ENCODE measurements at places on chromosomes 7 and 10.

DNA sequence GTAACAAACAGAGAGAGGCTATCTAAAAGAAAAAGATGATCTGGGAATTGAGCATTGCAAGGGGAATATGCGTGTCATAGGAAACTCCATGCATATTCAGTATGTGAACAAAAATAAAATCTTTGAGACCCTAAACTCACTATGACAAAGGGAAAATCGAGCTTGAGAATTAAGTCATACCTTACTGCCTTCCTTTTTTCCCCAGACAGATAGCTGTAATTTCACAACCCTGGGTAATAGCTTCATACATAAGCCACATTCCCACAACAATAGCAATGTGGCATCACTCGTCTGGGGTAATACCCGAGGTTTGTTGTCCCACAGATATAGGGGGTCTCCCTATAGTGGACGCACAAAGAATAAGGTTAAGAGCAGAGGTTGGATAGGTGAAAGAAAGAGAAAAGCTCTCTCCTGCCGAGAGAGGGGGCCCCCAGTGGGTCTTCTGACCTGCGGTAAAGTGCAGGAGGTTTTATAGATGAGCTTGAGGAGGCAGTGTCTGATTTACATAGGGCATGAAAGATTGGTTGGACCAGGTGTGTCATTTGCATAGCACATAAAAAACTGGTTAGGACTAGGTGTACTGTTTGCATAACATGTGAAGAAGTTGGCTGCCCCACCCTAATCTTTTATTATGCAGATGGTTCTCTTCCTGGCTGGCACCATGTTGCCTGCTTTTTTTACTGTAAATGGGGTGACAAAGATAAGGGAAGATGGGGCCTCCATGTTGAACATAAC, 11.6 kb downstream of the CYP3A43 start:
- no peak for DNase-seq

DNA sequence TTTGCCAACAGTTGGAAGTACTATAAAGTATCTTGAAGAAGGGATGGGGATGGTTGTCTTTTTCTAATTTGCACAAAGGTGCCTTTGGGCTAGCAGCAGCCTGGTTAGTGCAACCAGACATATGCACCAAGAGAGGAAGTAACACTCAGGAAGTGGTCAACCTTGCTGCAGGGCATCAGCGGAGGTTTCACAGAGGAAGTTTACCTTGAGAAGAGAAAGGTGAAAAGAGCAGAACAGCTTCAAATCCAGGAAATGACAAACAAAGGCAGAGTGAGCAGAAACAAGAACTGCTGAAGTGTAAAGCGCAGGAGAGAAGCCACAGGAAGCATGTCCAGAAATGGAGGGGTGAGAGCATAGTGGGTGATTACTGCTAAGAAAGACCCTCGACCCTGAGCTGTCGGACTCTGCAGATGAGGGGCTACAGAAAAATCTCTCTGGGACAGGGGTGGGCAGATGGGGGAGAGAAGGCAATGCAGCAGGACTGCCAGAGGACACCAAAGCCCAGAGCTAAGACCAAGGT, 66.9 kb downstream of the STK17A start:
- DNase-seq, result no peak

- no peak for DNase-seq
These were observed 80.5 kb upstream of the RNF32 start for GRCh38 chr7:156560075-156560474.

DNA sequence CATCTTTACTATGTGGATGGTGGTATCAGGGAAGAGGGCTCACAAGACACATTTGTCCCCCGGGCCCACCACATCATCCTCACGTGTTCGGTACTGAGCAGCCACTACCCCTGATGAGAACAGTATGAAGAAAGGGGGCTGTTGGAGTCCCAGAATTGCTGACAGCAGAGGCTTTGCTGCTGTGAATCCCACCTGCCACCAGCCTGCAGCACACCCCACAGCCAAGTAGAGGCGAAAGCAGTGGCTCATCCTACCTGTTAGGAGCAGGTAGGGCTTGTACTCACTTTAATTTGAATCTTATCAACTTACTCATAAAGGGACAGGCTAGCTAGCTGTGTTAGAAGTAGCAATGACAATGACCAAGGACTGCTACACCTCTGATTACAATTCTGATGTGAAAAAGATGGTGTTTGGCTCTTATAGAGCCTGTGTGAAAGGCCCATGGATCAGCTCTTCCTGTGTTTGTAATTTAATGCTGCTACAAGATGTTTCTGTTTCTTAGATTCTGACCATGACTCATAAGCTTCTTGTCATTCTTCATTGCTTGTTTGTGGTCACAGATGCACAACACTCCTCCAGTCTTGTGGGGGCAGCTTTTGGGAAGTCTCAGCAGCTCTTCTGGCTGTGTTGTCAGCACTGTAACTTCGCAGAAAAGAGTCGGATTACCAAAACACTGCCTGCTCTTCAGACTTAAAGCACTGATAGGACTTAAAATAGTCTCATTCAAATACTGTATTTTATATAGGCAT, 9.1 kb upstream of the CSGALNACT2 start:
- peak; percentile 96 for DNase-seq

- no peak for DNase-seq
These were observed 108.4 kb upstream of the SEMA3A start for GRCh38 chr7:84302949-84303348.

- DNase-seq, result no peak
These were observed 42.6 kb downstream of the MAP3K8 start for GRCh38 chr10:30476511-30477155.

DNA sequence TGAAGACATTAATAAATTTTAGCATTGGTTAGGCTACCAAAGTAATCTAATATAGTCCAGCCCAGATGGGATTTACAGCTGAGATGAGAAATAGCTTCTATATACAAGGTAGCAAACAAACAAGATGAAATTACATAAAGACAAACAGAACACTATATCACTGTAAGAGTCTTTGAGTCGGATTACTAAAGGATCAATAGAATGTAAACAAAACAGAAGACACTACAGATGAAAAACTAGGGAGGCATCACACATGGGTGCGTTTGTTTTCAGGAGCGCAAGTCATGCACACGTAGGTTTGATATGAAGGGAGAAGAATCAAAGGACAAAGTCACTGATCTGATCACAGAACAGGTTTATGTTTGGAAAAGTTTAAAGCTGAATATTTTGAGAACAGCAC, 26.5 kb downstream of the MPP7 start:
- no peak for DNase-seq

GRCh38 chr10:62084451-62084850, 183.0 kb downstream of the ARID5B start:
- no peak for DNase-seq

DNA sequence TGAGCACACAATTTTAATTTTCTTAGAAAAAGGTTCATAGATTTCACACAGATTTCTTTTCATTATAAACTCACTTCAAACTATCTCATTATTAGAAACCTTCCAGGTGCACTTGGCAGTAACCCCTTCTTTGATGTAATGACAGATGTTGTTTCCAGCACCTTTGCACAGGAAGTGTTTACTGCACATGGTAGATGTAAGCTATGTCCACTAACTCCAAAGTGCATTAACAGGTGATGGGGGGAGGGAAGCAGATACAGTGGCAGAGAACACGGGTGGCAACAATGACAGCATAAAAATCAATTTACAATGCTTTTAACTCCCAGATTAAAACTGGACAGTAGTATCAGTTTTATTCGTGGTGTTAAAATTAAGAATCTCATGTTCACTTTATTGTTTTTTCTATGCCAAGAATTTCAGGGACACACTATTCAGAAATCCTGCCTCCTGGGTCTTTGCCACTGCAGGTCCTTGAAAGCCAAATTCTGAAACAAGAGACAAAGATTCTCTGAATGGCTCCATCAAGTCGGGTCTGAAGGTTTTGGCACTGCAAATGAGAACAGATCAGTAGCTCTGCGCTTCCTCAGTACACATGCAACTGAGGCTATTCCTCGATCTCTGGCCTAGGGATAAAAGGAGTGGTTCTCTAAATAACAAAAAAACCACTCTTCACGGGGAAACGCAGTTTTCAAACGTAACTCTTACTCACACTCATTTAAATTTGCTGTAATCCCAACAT, 187.7 kb downstream of the JAZF1 start:
- no peak for DNase-seq

DNA sequence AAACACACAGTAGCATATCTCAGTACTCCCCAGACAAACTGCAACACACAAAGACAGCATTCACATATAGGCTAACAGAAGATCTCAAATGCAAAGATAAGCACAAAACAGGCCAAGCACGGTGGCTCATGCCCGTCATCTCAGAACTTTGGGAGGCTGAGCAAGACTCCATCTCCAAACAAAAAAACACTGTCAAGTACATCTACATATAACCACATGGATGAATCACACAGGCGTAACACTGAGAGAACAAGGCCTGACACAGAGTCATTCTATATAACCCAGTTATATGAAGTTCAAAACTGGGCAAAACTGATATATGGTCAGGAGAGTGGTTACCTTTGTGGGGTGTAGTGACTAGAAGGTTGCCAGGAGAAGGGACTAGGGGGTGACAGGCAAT, 506.4 kb downstream of the KCNMA1 start:
- no peak for DNase-seq

DNA sequence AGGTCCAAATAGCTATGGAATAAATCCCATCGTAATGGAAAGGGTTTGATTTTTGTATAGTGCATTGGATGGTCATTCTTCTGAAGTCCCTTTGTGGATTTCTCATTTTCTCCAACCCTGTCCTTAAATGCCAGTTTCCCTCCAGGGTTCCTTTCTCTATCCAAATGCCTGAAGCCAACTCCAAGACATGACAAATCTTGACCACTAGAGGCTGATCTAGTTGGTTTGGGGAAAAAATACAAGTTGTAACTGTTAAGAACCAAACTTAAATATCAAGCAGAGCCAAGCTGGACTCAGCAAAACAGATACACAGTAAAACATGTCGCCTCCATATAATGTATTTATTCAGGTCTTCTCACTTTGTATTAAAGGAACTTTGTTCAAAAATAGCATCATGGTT, 28.7 kb downstream of the FRMD4A start:
- peak; percentile 2 for DNase-seq

- DNase-seq, result no peak
These were observed 59.3 kb upstream of the RNF148 start for GRCh38 chr7:122762071-122762470.

DNA sequence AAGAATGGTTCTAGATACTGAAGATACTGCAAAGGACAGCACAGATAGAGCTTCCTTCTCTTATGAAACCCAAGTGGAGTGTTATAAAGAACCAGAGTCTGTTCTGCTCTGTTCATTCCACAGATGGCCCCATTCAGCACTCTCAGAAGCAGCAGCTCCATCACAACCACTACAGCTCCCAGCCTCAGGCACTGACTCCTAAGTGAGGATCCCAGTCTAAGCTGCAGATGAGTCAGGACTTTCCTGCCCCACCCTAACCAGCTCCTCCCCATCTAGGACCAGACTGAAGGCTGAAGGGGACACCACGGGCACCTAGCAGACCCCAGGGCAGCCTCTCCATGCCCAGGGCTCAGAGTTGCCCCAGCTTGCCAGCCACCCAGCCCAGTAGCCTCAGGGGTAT, 379.8 kb downstream of the GRID1 start:
- DNase-seq, result no peak

DNA sequence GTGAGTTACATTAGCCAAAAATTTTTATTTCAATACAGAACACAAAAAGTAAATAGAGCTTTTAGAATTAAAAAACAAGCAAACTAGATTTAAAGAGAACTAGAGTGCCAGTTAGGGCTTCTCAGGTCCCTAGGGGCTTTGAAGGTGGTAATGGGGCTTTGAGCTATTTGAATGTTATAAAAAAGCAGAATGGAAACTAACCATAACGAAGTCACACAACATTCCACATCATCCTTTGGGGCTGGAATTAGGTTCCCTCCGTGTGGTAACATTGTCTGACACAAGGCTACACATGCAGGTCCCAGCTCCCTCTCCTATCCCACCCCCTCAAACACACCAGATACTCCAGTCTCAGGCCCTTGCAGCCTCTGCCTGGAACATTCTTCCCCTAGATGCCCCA, 15.3 kb downstream of the JAZF1 start:
- no peak for DNase-seq

DNA sequence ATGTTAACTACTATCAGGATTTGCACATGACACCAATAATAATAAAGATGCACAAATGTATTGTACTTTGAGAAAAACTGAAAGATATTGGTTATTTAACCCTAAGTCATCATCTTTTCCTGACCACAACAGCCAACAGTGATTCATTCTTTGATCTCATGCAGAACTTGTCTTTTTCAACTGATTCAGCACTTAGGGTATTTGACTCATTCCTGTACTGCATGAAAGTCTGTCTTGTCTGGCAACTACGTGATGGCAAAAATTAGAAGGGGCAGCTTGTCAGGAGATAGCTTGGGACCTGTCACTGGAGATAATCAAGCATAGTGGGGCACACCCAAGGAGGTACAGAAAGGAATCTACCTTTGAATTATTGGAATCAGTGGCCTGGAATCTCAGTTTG, 77.8 kb upstream of the LRRC17 start:
- peak; percentile 49 for DNase-seq

DNA sequence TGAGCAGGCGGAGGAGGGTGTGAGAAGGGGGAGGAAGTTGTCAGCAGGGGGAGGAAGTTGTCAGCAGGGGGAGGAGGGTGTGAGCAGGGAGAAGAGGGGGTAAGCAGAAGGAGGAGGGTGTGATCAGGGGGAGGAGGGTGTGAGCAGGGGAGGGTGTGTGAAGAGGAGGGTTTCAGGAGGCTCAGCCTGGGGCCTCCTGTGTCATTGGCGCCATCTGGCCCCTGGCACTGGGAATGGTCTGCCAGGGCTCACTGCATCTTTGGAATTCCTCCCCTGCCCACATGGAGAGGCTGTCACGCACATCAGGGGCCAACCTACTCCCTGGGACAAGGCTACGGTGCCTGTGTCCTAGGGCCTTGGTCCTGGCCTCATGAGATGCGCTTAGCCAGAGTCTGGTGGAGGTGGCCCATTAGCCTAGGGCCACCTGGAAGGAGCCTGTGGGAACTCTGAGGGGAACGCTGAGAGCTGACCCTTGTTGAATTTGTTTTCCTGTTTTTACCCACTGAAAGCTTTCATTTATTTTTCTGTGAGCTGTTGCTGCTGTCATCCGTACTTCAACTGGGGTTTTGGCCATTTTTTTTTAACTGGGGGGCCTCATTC, 18.0 kb downstream of the CAMK2B start:
- DNase-seq, result peak; percentile 14

- no peak for DNase-seq
These were observed 106.4 kb downstream of the TAX1BP1 start for GRCh38 chr7:27846388-27846787.

GRCh38 chr10:89025453-89025852, 34.9 kb downstream of the FAS start:
- no peak for DNase-seq

DNA sequence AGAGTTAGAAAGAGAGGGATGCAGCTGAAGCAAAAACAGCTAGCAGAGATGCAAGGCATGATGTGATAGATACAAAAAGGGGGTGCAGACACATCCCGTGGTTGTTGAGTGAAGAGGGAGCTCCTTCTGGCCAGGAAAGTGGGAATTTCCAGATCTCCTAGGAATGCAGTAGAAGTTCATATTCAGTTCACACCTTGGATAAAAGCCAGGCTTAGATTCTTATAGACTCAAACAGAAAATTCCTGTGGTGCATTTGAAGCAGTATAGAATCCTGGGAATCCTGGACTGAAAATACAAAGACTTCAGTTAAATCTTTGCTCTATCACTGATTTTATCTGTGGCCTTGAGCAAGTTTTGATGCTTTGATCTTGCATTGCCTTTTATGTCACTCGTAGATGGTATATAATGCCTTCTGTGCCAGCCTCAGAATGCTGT, 33.9 kb downstream of the SGPL1 start:
- DNase-seq, result peak; percentile 67

Measured in GM04503 (cell line).